ENCODE measurements at places on chromosomes 5 and 9.

DNA sequence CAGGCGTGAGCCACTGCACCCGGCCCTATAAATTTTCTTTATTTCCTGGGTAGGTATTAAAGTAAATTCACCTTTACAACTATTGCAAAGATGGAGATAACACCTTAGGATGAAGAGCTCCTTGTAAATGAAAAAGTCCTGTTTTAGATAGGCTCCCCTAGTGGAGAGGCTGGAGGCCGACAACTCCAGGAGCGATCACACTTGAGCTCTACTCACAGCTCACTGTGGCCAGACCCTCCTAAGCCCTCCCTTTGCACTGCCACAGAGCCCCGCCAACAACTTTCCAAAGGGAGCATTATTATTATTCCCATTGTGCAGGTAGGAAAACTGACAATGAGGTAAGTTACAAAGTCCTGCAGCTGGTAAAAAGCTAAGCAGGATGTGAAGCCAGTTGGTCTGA lies 139.1 kb upstream of the ERCC6L2 start:
- peak; percentile 5 for DNase-seq

DNA sequence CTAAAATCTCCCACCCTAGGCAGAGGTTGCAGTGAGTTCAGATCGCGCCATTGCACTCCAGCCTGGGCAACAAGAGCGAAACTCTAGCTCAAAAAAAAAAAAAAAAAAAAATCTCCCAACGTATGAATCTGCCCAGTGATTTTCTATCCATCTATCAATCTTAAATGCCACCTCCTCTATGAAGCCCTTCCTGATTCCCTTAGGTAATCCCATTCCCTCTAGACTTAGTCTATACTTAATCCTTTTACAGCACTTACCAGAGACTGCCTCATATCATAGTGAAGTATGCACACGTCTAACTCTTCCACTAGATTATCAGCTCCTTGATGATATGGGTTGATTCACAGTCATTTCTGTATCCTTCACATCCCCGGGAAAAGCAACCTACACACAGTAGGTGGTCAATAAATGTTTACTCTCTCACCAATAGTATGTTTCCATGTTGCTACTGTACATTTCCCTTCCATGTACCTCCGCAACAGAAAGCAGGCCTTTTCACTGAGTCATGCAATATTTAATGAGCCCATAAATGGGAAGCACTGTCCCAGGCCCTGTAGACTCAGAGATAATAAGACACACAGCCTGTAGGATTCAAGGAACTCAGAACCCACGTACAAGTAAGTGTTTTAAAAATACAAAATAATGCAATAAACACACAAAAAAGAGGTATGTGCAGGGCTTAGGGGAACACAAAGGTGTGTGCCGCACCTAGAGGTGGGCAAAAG lies 1.2 kb downstream of the DROSHA start:
- DNase-seq: no peak

DNA sequence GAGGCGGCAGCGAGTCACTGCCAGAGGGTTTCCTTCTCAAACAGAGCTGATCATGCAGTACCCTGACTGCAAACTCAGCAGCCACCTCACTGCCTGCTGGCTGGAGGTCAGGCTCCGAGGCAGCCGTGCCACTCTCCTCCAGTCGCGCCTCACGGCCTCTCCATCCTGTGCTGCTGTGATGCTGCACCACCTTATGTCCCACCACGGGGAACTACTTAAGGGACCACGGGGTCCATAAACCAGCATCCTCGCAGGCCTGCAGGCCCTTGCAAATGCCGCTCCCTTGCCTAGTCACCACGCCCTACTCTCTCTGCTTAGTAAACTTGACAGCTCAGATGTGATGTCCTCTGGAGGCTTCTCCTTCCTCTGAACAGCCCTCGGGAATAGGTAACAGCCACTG lies 99.2 kb downstream of the CRB2 start:
- no peak for DNase-seq

DNA sequence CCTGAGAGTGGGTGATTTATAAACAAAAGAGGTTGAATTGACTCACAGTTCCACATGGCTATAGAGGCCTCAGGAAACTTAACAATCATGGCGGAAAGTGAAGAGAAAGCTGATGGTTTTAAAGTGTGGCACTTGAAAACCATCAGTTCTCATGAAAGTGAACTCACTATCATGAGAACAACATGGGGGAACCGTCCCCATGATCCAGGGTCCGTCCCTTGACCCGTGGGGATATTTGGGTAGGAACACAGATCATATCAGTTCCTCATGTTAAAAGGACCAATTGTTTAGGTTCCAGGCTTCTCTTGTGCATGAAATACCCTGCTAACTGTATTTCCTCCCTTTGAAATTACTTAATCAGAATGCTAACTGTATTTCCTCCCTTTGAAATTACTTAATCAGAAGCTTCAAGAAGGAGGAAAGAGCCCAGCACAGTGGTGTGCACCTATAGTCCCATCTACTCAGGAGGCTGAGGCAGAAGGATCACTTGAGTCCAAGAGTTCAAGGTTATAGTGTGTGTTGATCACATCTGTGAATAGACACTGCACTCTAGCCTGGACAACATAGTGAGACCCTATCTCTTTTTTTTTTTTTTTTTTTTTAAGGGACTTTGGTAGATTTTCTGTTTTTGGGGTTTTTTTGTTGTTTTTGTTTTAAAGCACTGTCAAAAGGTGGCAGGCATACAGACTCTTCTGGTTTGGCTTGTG lies 24.8 kb downstream of the TTC1 start:
- no peak for DNase-seq

DNA sequence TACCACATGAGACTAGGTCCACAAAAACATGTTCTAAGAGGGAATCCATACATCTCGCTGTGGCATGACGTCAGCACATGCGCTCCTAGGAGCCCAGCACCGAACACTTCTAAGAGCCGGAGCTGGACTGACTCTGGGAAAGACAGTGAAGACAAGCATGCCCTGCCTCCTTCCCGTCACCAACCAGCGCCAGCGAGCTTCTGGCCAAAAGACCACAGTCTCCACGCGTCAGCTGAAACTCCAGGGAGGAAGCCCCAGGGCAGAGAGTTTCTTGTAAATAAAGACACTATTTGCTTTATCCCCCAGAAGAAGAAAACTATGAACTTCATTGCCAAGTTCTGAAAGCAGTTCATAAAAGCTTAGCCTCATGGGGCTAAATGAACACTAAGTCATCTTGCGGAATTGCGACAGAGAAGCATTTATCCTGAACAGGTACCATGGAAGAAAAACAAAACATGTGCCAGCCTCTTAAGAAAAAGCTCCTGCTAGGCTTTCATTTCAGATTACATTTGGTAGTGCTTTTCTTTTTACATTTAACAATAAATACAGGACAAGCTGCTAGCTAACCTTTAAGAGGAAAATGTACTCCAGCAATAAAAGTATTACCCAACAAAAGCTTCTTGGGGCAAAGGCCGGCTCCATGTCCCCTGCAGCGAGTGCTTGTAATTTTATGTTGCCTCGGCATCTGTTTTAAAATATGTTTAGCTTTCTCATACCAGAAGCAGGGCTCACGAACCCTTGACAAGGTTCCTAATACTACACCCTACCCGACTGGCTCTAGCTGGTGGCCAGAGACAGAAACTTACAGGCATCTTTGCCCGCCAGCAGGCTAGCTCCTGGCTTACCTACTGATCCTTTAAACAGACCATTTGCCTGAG lies 96.5 kb downstream of the PRRT1B start:
- DNase-seq: no peak

- no peak for DNase-seq
Observed at GRCh38 chr9:33080534-33080933, 4.1 kb upstream of the SMU1 start.

DNA sequence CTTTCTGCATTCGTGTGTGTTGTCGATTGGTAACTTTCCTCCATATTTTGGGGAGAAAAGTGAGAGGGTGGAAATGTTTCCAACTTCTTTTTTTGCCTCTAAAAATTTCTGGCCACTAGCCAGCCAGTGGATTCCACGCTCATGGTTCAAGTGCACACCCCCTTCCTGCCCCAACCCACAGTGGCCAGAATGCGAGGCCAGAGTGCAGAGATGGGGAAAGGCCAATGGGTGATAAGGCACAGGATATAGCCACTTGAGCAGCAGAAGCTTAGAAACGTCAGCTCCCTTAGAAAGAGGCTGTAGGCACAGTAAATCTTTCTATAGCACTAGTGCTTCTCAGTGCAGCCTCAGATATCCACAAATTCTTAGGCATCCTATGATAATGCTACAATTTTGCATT lies 75.8 kb upstream of the ADRB2 start:
- DNase-seq: no peak

GRCh38 chr9:91771027-91771426 lies 179.0 kb downstream of the ROR2 start:
- DNase-seq: no peak

GRCh38 chr9:129522351-129522750 lies 98.5 kb downstream of the C9orf50 start:
- no peak for DNase-seq

- DNase-seq: no peak
Observed at GRCh38 chr5:102077920-102078319, 218.2 kb downstream of the SLCO4C1 start.

DNA sequence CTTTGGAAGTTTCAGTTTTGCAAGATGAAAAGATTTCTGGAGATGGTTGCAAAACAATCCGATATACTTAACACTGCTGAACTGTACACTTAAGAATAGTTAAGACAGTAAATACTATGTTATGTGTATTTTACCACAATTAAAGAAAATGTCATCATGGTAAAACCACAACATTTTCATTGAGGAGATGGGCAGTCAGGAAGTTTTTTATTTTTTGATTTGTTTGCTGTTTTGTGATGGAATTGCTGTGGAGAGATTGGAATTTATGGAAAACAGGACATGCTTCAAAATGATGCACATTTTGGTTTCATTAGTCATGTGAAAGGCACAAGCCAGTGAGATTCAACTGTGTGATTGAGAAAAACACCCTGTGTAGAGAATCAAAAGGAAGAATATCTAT lies 90.5 kb upstream of the AGXT2 start:
- DNase-seq: no peak

- DNase-seq: no peak
Observed at GRCh38 chr9:90308691-90309090, 333.9 kb downstream of the DIRAS2 start.

DNA sequence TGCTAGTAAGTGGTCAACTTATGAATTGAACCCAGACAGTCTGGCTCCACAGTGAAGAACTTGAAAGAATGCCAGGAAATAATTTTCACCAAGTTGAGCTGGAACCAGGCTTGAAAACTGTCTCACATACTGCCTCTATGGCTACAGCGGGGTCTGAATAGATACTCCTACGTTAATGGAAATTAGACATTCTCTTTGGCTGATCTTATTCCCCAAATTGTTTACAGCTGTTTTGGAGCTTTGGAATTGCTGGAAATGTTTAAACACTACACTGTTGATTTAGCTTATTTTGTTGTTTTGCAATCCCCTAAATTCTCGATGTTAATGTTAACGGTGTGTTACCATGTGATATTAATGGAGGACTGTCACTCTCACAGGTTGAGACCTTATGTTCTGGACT lies 146.4 kb downstream of the FBXL7 start:
- DNase-seq: no peak

DNA sequence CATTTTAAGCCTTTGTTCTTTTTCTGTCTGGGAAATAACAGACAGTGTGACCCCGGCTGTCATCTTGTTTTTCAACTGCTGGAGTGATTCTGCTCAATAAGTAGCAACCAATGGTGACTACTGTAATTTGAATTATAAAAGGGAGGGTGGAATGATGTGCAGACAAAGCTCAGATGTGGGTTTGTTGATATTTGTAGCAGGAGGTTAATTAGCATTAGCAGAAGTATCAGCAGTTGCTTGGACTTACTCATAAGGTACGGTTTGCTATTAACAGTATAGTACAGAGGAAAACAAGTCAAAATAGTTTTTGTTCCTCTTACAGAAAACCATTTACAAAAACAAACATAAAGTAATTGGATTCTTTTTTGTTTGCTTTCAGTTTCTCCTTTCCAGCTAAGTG lies 140.4 kb downstream of the TUSC1 start:
- no peak for DNase-seq

DNA sequence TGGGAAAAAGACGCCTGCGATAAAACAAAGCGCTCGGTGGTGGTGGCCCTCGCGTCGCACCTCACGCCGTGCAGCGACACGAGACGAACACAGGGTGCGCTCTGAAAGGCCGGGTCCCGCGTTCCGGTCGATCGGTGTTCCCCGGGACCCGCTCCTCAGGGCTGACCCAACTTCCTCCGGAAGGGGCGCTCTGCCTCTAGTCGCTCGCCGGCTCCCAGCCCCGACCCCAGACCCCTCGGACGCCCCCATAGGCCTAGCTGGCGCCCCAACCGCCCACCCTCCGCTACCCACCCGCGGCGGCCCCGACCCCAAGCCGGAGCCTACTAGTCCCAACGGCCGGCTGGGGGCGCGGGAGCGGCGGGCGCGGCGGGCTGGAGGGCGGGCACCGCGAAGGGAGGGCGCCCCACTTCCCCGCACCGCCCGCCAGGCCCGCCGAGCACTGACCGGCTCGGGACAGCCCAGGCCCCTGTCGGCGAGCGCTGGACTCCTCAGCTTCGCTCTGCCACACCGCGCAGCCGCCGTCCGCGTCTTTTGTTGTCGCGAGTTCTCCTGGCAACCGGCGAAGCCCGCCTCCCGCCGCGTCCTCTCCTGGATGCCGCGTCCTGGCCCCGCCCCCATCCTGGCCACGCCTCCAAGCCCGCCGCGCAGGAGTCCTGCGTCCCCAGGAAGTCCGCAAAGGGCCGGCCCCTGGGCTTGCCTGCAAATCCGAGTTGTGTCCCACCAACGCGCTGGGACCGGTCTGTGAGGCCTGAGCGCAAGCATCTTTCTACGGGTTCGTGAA lies at the start of gene KIF27:
KIF27 (minus strand) TSS at position 506 of the 781 bp plus-strand sequence. CDS start 5,841 bp downstream, outside the sequence.
- DNase-seq: peak; percentile 95

GRCh38 chr9:79667120-79667519 lies 95.4 kb downstream of the TLE4 start:
- no peak for DNase-seq

DNA sequence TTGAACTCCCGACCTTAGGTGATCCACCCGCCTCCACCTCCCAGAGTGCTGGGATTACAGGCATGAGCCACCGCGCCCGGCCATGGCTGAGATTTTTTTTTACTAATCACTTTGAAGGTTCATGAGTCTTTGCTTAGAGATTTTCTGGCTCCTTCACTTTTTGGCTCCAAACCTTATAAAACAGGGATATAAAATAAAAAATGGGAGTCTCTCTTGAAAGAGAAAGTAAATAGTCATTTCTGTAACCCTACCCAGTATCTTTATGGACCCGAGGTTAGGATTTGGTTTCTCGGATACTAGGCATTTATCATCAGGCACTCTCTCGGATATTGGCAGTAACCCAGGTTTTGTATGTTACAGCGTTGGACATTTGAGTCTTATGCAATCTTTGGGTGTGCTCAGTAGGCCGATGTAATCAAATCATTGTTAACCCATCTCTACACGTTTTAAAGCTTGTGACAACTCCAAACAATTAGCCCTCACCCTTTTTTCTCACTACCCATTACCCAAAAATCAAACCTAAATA lies 25.3 kb downstream of the STXBP1 start:
- DNase-seq: peak; percentile 48
